ENCODE measurements at places on chromosomes 5 and 9. TPM values are rescaled to one million over a fixed set of nuclear protein-coding genes. Genes with fewer than 3 reads are reported as not detected.

DNA sequence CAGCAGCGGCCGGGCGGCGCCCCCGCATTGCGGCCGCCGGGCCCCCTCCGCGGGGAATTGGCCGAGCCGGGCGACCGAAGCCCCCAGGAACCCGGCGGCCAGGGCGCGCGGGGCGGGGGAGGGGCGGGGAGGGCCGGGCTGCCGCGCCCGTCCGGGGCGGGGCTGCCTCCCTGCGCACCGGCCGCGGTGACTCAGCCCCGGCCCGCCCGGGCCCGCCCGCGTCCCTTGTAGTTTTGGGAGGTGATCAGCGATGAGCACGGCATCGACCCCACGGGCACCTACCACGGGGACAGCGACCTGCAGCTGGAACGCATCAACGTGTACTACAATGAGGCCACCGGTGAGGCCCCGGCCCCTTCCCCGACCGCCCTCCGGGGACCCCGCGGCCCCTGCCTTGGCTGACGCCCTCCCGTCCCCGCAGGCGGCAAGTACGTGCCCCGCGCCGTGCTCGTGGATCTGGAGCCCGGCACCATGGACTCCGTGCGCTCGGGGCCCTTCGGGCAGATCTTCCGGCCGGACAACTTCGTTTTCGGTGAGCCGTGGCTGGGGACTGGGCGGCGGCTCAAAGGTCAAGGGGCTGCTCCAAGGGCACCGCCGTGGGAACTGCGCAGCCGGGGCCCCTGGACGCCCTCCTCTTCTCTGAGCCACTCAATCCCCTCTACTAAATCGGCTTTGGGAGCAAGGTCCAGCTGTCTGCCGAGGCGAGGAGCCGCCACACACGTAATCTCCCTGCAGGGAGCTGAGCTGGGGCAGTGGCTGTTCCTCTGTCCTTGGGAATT, 592 bp downstream of the TUBB4B start:
- peak; percentile 83 for DNase-seq

DNA sequence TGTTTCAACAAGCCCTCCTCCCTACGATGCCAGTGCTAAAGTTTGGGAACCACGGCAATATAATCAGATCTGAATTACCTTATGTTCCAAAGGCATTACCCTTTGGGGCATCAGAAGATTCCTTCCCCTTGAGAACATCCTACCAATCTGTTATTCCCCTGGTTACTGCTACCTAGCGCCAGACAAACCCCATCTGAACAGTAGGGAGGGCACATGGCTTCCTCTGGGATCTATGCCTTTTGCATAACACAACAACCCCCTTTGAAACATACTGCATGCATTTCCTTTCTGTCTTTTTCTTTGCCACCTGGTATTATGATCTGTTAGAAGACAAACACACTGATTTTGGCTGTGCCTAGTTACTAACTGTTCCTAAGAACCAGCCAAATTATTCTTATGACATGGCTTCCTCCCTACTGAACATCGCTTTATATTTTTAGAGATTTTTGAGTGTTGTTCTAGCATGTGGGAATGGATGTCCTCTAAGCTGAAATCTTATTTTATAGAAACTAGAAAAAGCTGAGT, 103.9 kb upstream of the DAPK1 start:
- no peak for DNase-seq

- DNase-seq: no peak
These were observed 27.2 kb downstream of the NDUFAF2 start for GRCh38 chr5:60972231-60972630.

DNA sequence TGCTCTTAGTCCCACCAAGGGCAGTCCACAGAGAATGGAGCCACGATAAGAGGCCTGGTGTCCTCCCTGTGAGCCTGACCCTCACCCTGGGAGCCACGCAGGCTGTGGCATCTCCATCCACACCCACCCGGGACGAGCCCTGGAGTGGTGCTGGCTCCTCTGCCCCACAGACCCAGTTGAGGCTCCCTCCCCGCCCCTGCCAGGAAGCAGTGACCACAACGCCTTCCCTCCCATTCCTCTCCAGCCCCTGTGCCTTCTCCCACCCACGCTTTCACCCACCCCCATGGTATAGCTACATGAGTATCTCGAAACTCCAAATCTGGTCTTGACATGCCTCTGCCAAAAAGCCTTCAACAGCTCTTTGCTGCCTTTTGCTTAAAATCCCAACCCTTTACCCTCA, 57.9 kb downstream of the SEMA4D start:
- peak; percentile 23 for DNase-seq

- DNase-seq: no peak
These were observed 173.0 kb downstream of the HINT1 start for GRCh38 chr5:130992095-130992494.

GRCh38 chr9:125521462-125522327, 185.3 kb downstream of the MAPKAP1 start:
- no peak for DNase-seq

GRCh38 chr5:62134811-62135210, 171.2 kb upstream of the KIF2A start:
- no peak for DNase-seq

- no peak for DNase-seq
These were observed 11.8 kb downstream of the S100Z start for GRCh38 chr5:76861612-76862011.

DNA sequence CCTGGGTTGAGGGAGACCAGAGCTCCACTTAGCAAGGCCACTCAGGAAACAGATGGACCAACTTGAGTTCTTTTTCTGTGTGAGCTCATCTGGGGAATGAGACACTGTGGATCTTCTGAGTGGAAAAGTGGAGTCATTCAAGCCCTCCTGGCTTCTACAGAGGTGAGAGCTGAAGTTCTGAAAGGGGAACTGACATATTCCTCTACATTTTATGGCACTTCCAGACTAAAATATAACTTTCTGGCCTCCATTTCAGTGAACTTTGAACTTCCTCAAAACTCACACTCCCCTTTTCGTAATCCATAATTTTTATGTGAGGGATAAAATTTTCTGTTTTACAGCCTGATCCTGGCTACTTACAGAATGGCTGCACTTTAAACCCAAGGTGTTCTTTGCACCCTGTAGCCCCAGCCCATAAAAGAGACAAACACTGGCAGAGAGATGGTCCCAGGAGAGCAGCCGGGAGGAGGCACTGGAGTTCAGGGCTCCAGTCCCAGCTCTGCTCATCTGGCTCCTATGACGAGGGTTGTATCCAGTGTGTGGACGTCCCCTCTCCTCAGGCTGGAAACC, 10.8 kb downstream of the SPAAR start:
- DNase-seq: peak; percentile 82

- DNase-seq: no peak
These were observed 67.5 kb downstream of the COL15A1 start for GRCh38 chr9:99011161-99011709.

GRCh38 chr9:90807006-90807405, 5.4 kb downstream of the SYK start:
- DNase-seq: no peak

- DNase-seq: no peak
These were observed 298.4 kb upstream of the PRDM9 start for GRCh38 chr5:23208959-23209431.

- DNase-seq: no peak
These were observed 414.9 kb downstream of the ENC1 start for GRCh38 chr5:74225587-74225986.

The PCDHA5 gene
- total RNA-seq: 0.26 TPM

The C9orf50 gene
- total RNA-seq: not detected

The SUSD1 gene
- 19.5 TPM for total RNA-seq

The MARCHF3 gene
- 22.5 TPM for total RNA-seq

The SLC38A9 gene
- total RNA-seq: 20.2 TPM

The FANCC gene
- 10.7 TPM for total RNA-seq
